ENCODE measurements at places on chromosomes 12 and 14.

- no peak for DNase-seq
Measured at GRCh38 chr12:67601126-67601525, 47.4 kb upstream of the DYRK2 start.

GRCh38 chr12:84763107-84763506 is 149.5 kb downstream of the SLC6A15 start:
- DNase-seq, result no peak

- DNase-seq, result no peak
Measured at GRCh38 chr12:91866566-91866965, 279.1 kb downstream of the BTG1 start.

GRCh38 chr12:57258977-57259970 is 8.3 kb upstream of the STAC3 start:
- DNase-seq, result no peak
